CD4-positive, alpha-beta T cell treated with Interleukin-1 beta for 1 hour (primary cell): ENCODE measurements at places on chromosomes 6 and 20.

DNA sequence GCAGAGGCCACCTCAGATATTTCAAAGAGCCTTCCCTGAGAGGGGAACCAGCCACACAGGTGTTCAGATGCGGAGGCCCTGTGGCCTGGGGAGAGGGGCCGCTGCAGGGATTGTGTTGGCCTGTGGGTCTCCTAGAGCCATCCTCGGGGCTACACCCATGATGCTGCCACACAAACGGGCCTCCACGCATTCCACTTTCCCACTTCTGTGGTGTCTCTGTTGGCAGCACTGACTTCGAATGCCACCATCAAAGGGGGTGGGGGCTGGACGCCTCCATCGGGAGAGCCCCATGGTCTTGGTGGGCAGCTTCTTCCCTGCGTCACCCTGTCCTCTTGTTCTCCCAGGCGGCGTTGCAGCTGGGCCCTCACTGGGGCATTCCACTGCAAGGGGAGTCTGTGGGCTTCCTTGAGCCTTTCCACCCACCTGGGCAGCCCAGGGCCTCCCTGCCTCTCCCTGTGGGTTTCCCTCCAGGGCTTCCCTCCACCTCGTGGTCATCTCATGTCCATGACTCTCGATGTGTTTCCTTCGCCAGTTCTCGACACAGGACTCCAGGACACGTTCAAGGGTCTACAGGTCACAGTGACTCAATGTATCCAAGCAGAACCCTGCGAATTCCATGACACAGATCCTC lies 145.5 kb downstream of the ERMARD start:
- no peak for DNase-seq

DNA sequence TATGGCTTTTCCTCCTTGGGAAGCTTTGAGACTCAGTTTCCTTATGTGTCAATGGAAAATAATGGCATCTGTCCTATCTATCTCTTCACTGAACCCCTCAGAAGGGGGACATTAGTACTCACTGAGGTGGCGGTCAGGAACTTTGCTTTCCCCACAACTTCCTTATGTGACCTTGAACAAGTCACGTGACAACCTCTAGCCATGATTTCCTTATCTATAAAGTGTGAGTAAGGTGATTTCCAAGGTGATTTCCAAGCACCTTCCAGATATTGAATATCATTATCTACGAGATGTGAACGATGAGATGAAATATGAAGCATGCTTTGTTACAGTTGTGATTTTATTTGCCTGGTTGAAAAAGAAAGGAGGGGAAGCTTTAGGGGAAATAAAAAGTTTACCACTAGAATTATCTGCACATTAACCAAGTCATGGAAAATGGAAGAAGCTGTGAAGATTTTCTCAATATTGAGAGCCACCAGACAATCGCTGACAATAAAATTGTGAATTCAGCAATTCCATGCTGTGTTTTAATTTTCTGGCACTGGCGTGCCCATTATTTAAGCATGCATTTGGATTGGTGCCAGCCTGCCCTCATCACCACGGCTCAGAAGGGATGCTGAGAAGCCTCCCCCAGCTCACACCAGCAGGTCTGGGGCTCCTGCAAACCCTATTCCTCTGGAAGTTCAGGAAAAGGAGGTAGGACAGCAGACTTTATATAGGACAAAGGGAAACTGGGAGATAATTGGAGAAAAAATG lies 255.3 kb downstream of the CD83 start:
- no peak for DNase-seq

GRCh38 chr6:110626442-110626841 lies 150.0 kb upstream of the SLC22A16 start:
- DNase-seq, result no peak

DNA sequence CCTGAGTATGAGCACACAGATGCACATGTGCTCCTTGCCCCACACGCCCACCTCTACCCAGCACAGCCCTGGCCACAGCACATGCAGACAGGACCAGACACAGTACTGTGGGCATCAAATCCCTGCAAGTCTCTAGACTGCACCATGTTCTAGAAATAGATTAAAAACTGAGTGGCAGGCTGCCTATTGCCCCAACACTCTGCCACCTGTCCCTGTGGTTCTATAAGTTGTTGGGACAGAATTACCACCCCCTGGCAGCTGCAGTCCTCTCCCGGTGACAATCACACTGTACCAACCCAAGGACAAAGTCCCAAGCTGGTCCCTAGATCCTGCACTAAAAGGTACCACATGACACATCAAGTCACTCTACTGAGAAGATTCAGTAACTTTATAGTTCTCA lies 70.2 kb downstream of the B3GAT2 start:
- no peak for DNase-seq

DNA sequence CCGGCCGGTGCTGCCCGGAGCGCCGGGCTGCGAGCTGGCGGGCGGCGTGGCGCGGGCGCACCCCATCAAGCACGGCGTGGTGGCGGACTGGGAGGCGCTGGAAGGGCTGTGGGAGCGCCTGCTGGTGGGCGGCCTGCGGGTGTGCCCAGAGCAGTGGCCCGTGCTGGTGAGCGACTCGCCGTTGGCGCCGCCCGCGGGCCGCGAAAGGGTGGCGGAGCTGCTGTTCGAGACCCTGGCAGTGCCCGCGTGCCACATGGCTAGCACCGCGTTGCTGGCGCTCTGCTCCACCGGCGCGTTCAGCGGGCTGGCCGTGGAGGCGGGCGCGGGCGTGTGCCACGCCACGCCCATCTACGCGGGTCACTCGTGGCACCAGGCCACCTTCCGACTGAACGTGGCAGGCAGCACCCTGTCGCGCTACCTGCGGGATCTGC lies 517 bp downstream of the ACTL10 start:
- DNase-seq, result peak; percentile 41

- no peak for DNase-seq
Measured at GRCh38 chr20:7859356-7859802, 80.9 kb downstream of the HAO1 start.

DNA sequence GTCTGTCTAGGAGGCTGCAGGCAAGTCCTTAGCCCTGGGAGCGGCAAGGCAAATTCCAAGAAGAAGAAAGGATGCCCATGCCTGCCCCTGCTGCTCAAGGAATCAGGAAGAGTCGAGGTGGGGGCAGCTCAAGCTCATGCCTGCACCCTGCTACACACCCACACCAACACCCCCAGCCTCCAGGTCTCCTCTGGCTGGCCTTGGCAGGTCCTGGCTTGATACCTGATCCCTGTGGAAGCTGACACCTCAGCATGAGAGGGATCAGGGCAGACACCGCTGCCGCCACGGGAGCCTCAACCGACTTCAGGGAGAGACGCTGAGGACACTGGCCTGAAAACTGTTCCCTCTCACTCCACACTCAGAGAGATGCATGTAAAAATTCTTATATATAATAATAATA lies 35.5 kb upstream of the MAFB start:
- no peak for DNase-seq

DNA sequence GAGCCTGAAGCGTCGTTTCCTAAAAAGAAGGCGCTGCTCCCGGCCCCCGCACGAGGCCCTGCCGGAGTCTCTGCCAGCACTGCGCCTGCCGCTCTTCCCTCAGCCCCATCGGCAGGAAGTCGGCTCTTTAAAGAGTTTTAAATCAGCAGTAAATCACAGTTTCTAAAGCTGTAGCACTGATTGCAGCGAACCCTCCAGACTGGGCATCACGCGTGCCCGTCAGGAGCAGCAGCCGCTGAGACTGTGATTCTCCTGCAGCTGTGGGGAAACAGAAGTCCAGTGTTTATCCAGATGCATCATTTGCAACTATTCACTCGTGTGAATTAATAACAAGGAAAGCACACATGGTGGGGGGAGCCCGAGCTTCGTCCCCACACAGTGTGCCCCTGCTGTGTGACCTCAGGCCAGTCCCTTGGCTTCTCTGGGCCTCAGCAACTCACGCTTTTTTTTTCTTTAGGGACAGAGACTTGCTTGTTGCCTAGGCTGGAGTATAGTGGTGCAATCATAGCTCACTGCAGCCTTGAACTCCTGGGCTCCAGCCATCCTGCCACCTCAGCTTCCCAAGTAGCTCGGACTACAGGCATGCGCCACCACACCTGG lies 28.3 kb downstream of the DLL1 start:
- no peak for DNase-seq

GRCh38 chr20:43722153-43722505 lies 4.7 kb downstream of the GTSF1L start:
- peak; percentile 59 for DNase-seq

DNA sequence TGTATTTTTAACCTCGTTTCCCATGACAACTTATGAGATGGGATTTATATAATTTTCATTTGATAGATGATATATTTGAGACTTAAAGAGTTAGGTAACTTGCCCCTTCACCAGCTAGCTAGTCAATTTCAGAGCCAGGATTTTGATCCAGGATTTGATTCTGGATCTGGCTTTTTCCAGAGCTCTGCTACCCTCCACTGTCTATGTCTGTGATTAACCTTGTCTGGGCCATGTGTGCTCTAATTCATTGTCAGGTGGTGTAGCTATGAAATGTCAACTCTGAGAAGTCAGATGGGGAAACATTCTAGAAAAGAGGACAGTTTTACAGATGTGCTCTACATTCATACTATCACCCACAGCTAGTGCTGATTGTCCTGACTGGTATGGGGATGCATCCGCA lies 42.5 kb upstream of the MLIP start:
- DNase-seq, result no peak

GRCh38 chr6:11198663-11199603 lies 33.5 kb downstream of the NEDD9 start:
- peak; percentile 61 for DNase-seq

DNA sequence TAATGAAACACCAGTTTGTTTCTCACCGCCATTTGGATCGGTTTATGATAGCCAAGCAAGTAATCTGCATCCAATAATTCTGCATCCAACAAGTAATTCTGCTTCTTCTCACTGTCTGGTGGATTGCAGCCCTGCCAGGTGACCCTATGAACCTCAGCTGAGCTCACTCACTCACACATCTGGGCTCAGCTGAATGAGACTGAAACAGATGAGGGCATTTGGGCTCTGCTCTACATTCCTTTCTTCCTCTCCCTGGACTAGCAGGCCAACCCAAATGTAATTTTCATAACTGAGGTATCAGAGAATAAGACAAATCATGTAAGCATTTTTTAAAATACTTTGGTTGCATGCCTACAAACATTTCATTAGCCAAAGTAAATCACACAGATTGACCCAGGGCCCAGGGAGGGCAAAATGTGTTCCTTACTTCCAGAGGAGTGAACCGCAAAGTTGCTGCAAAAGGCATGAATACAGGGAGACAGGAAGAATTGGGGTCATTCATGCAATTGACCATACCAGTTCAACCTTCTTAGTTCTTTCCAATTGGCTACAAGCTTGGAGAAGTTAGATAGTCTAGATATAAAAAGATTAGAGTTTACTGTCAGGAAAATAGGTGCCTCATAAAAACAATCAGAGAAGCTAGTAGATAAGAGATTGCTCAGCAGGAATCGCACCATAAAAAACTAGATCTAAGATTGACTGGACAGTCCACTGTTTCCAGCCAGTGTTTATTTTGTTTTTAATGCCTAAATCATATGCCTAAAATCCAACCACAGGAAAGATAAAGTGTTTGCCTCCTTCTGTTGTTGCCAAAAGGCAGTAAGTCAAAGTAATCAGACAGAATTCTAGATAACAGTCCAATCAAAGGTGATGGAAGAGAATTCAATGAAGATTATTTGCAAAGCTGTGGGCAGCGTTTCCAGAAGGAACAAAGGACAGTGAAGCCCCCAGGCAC lies 43.7 kb downstream of the CBLN4 start:
- no peak for DNase-seq

- DNase-seq, result no peak
Measured at GRCh38 chr20:33739493-33739892, 7.7 kb downstream of the ZNF341 start.

GRCh38 chr6:138239774-138240173 lies 21.5 kb upstream of the PBOV1 start:
- DNase-seq, result no peak

GRCh38 chr20:36284751-36285150 lies 21.4 kb upstream of the DLGAP4 start:
- DNase-seq, result no peak

DNA sequence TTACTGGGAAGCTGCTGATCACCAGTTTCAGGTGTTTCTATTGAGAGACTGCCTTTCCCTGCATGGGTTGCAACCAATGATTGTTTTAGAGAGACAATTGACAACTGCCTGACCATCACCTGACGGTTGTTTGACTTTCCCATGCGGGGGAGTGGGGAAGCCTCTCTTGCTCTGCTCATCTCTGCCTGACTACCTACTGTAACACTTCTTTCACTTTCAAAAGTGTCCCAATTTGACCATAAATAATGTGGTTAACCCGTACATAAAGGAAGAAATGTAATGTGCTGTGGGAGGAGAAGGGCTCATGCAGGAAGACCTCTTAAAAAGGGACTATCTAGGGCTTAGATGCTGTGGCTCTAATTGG lies 122.1 kb upstream of the PHACTR1 start:
- DNase-seq, result no peak

- peak; percentile 32 for DNase-seq
Measured at GRCh38 chr6:18269253-18269652, 4.9 kb upstream of the DEK start.

GRCh38 chr6:117464700-117465099 lies 17.8 kb upstream of the DCBLD1 start:
- DNase-seq, result no peak

DNA sequence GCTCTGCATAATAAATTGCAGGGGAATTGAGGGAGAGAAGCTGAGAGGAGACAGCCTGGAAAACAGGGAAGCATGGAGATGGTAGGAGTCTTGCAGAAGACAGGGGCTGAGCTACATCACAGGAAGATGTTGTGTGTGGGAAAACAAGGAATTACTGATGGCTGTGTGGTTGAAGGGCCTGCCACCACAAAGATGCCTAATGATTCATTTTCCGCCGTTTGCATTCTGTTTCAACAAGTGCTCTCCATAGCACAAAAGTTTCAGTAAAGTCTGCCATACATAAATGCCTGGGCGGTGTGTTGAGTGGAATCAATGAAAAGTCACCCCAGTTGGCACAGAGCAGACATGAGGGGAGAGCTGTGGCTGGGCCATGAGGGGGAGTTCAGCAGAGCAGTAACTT lies 5.6 kb upstream of the KLHL31 start:
- DNase-seq, result no peak

GRCh38 chr6:128569732-128570679 lies 49.6 kb upstream of the PTPRK start:
- DNase-seq, result no peak

DNA sequence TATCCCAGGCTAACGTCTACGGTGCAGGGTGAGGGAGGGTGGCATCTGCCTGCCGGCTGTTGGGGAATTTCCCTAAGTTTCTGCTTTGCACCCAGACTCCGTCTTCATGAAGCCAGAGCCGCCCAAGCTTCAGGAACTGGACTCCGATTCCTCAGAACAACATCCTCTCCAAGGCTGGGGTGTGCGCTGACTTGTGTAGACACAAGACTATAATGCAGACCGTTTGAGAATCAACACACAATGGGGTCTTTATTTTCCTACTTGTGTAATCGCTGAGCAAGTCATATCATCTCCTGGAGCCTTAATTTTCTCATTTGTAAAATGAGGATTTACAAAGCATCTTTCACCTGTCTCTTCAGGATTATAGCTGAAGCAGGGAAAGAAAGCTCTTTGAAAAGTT lies 160.5 kb upstream of the AGPAT4 start:
- DNase-seq, result no peak
